NCI-H2081 treated with DMSO at 0.1 percent for 48 hours (cell line): ENCODE measurements at places on chromosomes 1 and 21.
A peak's percentile ranks its signal among the peaks of the same experiment; 100 is the strongest.

DNA sequence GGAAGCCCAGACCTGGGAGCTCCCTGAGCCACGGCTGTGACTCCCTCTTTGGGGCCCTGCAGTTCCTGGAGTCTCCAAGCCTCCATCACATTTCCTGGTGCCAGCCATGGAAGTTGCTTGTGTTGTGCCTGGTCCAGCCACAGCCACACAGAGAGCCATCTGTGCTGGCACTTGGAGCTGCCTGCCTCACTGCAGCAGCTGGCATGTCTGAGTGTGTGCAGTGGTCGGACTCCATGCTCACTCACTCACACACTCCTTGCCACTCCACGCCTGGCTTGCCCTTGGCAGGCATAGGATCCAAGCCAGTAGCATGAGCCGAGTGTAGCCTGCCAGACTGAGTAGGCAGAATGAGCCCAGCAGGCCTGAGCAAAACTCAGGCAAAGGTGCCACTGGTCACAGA is 516.3 kb upstream of the BEND5 start:
- no peak for DNase-seq

- no peak for DNase-seq
Observed at GRCh38 chr21:41901782-41902181, 22.6 kb upstream of the PRDM15 start.

DNA sequence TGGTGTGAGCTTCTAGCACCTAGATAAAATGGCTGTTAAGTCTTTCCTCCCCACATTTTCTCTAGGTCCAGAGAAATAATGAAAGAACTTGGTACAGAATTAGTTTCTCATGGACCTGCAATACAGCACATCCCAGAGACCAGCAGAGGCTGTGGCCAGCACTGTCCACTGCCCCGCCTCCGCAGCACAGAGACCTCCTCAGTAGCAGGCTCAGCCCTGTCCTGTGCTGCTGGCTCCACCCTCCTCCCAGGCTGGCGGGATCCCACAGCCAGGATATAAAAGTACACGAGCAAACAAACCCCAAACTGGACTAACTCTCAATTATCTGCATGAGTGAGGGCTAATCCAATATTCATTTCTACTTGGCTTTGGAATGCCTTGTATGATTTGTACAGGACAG is 401.5 kb downstream of the RPS6KC1 start:
- DNase-seq: no peak

DNA sequence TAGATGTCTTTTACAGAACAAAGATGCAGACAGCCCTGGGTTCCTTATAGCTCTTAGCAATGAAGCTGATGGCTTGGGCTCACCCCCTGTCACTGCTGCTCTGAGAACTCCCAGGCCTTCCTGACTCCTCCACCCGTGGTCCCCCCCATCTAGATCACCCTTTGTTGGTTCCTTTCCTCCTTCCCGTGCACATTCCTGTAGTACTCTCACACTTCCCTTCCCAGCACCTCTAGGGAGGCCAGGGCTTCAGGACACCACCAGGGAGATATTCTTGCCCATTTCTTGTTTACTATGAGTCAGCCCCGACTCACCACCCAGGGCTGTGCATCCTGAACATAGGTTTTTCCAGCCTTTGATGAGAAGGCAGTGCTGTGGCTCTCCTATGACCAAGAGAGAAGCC is 14.4 kb upstream of the NOS1AP start:
- DNase-seq: no peak

DNA sequence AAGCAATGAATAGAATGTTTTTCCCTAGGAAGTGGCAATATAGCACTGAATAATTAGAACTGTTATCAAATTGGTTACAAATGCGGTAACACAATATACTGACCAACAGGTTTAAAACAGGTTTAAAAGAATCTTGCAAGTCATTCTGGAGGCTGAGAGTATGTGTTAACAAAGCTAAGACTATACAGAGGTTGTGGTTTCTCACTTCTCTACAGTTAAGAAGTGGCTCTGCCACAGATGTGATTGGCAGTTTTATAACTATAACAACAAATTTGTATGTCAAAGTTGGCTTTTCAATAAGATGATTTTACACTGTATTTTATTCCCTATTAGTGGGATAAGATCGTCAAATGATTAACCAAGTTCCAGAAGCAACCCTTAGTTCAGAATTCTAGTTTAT is 7.1 kb downstream of the ANGEL2 start:
- DNase-seq: no peak

- DNase-seq: no peak
Observed at GRCh38 chr1:111603979-111604378, 15.6 kb upstream of the RAP1A start.

DNA sequence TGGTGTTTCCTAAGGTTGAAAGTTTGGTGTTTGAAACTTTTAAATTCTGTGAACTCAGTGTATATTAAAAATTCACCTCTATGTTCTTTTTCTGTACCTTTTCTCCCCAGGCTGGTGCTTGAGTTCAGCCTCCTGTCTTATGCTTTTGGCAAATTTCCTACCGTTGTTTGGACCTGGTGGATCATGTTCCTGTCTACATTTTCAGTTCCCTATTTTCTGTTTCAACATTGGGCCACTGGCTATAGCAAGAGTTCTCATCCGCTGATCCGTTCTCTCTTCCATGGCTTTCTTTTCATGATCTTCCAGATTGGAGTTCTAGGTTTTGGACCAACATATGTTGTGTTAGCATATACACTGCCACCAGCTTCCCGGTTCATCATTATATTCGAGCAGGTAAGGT is 24.9 kb upstream of the AXDND1 start:
- DNase-seq: no peak

GRCh38 chr1:186620566-186621350 is 59.5 kb downstream of the PTGS2 start:
- DNase-seq: no peak

GRCh38 chr1:50858761-50859160 is 101.3 kb downstream of the FAF1 start:
- no peak for DNase-seq

GRCh38 chr1:218365226-218365999 is 20.3 kb downstream of the TGFB2 start:
- no peak for DNase-seq

- DNase-seq: no peak
Observed at GRCh38 chr1:114080511-114081436, 72.9 kb downstream of the SYT6 start.

DNA sequence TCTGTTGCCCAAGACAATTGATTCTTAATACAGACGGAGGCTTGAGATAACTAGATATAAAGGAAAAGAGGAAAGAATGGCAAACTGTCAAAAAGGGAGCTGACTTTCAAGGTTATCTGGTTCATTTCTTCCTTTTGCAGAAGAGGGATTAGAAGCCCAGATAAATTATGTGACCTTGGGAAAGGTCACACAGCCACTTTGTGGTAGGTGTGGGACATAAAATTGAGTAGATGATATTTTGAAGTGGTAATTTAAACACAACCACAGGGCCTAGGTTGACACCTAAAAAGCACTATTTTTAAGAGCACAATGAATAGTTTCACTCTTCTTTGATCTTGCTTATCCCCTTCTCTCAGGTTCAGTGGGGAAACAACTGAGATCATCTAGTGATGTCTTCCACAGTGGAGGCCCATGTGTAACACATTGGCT is 16.9 kb upstream of the KIAA0040 start:
- no peak for DNase-seq

- DNase-seq: no peak
Observed at GRCh38 chr1:233945979-233946378, 41.5 kb downstream of the SLC35F3 start.

DNA sequence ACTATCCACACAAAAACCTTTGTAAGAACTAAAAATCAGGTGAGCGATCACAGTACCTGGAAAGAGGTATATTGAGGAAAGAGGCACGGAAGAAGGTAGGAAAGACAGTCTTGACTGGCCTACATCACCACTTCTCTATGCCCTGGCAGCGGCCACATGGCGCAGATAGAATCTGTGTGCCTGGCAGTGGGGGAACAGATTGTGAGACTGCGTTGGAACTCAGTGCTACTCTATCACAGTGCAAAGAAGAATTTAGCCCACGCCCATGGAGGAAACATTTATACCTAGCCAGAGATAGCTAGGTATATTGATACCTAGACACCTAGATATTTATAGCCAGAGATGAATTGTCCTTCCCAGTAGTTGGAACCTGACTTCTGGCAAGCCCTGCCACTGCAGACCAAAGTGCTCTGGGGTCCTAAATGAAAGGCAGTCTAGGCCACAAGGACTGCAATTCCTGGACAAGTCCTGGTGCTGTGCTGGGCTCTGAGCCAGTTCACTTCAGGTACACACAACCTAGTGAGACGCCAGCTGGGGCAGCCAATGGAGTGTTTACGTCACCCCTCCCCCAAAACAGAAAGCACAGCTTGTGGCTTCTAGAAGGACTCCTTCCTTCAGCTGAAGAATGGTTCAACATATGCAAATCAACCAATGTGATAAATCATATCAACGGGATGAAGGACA is 51.9 kb downstream of the DHX9 start:
- DNase-seq: peak; percentile 35

GRCh38 chr1:240114222-240114621 is 22.5 kb downstream of the FMN2 start:
- no peak for DNase-seq

GRCh38 chr1:107196973-107197562 is 56.2 kb downstream of the NTNG1 start:
- peak; percentile 31 for DNase-seq

DNA sequence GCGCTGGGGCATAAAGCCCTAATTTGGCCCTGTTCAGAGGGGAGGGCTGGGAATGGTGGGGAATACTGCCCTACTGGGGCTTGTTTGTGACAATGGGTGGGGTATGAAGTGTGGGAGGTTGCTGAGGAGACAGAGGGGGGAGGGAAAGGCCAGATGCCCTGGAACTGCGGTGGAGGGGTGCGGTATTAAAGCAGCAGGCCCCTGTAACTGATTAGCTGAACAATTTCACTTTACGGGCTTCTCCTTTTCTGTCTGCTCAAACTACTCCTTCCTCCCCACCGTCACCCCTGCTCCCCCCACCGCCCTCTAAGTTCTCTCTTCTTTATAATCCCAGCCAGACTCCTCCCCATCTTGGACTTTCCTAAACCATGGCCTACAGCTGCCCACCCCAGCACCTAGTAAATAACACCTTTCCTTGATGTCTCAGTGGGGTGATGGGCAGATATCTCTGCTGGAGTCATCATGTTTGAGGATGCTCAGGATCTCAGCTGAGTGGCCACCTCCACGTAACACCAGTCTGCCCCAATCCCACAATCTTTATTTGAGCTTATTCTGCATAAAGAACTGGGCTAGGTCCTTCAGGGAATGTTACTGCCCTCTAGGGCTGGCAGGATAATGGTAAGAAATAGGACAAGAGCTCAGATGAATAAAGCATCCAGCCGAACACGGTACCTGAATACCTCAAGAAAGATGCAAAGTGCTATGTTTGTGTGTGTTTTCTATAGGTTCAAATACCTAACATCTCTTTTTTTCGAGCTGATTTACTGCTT is 33.5 kb downstream of the XCL1 start:
- DNase-seq: no peak

DNA sequence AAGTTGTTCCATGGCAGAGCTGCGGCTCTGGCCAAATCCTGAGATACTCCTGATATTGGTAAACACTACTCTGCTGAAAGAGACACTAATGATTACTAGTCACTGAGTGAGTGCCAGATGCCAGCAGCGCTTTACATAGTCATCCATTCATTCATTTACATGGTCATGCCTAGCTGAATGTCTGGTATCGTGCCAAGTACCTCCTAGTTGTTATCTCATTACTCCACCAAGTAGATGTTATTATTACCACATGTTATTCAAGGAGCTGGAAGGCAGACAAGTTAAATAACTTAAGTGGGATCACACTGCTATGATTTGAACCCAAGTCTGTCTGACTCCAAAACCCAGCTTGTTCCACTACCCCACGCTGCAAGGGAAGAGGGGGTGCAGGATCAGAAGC is 4.7 kb downstream of the OLFML2B start:
- peak; percentile 77 for DNase-seq

DNA sequence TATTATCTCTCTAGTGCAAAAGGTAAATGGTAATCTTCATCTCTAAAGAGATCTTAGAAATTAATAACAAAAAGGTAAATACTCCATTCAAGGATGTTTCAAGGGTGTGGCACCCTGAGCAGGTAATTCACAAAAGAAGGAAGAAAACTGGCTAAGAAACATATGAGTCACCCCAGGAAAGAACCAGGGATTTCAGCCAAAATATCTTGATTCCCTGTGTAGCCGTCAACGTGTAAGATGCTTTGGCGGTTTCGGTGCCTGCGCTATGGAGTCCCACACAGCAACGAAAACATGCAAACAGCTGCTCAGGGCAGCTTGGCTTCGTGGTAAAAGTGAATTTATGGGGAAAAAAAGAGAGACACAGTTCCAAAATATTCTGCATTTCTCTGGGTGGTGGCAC is 3.7 kb downstream of the ITGB2 start:
- DNase-seq: no peak

GRCh38 chr21:37432710-37433455 is 66.3 kb downstream of the DYRK1A start:
- DNase-seq: no peak
